ENCODE measurements at places on chromosomes 11 and 22. TPM values are rescaled to one million over a fixed set of nuclear protein-coding genes. Genes with fewer than 3 reads are reported as not detected.

GRCh38 chr11:14764579-14765527 lies 121.2 kb downstream of the PDE3B start:
- no peak for DNase-seq

The HBG2 gene
- 0.82 TPM for total RNA-seq

The SBF2 gene
- total RNA-seq = 40.8 TPM

DNA sequence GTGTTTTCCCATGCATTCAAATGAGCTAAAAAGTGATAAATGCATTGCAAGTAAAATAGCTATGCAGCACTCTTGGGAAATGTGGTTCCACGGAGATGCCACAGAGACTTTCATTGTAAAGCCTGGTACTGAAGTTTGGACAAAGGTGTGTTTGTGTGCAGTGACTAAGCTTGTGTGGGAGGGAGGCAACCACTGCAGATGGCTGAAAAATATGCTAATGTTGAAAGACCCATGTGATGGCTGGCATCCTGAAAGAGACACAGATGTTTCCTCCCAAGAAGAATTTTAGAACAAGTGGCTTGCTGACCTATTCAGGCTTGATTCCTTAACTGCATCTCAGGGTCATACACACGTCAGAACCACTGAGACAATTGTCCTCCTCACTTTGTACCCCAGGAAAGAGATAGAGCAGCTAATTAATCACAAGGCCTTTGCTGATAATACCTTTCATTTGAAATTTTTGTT lies 73.8 kb downstream of the FAM76B start:
- DNase-seq = peak; percentile 6

- DNase-seq = no peak
These were observed 170.7 kb downstream of the CTTN start for GRCh38 chr11:70568814-70569617.

The TPBGL gene
- total RNA-seq = 7.0 TPM

- peak; percentile 26 for DNase-seq
These were observed 734 bp downstream of the SNU13 start for GRCh38 chr22:41687901-41688364.

DNA sequence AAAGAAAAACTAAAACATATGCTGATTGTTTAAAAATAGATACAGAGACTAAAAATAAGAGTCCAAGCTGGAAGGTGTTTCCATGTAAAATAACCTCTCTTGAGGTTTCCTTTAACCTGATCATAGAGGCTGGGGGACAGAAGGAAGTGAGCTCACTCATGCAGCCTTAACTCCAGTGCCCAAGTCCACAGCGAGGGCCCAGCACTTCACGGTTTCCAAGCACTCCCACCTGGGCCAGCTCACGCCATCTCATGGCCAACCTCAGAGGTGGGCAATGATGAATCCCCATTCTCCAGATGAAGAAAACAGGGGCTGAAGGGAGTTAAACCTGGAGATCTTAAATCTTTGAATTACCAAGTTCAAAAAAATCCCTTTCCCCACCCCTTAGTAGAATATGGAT lies 14.9 kb upstream of the TFIP11 start:
- no peak for DNase-seq

GRCh38 chr11:44219830-44220796 lies 89.8 kb downstream of the ALX4 start:
- no peak for DNase-seq

- DNase-seq = no peak
These were observed 58.0 kb upstream of the CHST1 start for GRCh38 chr11:45723397-45723796.

The ACRV1 gene
- not detected for total RNA-seq

GRCh38 chr22:41382610-41383009 lies 868 bp downstream of the TEF start:
- DNase-seq = no peak

GRCh38 chr11:45736424-45736823 lies 68.5 kb upstream of the SLC35C1 start:
- no peak for DNase-seq

The TBC1D22A gene
- 25.3 TPM for total RNA-seq

DNA sequence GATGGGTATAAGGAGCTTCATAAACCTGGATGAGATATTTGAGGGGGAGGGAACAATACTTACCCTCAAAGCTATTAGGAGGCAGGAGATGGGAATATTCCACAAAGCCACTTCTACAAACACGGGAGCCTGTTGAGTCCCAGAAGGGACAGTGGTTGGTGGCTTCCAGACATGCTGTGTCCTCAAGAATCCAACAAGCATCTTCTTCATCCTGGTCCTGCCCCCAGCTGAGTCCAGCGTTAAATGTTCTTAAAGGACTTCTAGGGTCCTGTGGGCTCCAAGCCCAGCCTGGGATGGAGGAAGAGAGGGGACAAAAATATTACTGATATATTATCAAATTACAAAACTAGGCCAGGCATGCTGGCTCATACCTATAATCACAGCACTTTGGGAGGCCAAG lies 2.3 kb downstream of the CSKMT start:
- no peak for DNase-seq

The NLRP14 gene
- 0.13 TPM for total RNA-seq

The AIFM3 gene
- total RNA-seq = 0.15 TPM

- DNase-seq = no peak
These were observed 29.1 kb downstream of the MAP6 start for GRCh38 chr11:75639762-75640181.

The KRTAP5-7 gene
- total RNA-seq = not detected

The HEPHL1 gene
- not detected for total RNA-seq

The SLC29A2 gene
- 5.7 TPM for total RNA-seq

The UPK3A gene
- total RNA-seq = not detected

The GRIA4 gene
- total RNA-seq = 8.7 TPM

The DGCR2 gene
- total RNA-seq = 46.7 TPM

DNA sequence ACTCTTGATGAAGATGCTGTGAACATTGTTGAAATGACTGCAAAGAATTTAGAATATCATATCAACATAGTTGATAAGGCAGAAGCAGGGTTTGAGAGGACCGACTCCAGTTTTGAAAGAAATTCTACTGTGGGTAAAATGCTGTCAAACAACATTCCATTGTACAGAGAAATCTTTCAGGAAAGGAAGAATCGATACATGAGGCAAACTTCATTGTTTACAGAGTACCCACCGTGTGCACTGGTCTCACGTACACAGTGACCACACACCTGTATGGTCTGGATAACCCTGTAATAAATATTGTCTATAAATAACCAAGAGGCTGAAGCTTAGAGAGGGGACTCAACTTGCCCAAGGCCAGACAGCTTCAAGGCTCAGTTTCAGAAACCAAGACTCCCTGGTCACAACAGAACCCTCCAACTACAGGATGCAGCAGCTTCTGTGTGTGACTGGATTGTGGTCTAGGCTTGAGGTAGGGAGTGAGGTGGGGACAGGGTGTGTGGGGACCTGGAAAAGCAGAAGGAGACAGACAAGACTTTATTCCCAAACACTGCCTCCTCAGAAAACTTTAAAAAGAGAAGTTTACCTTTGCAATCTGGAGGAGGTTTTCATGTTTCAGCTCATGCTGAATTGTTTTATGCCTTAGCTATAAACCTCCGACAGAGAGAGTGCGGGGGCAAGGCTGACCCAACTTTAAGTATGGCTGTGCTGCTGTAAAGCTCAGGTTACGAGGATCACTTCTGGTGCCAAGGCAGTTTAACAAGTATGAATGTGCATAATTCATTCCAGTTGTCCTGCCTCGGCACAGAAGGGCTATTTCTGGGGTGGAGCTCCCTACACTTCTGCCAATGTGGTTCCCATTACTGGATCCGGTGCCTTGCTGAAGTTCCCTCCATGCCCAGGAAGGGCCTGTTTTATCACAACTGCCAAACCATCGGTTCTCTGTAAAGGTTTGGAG lies 372.6 kb upstream of the NARS2 start:
- DNase-seq = no peak

The MMP27 gene
- total RNA-seq = not detected
